ENCODE measurements at places on chromosomes 4 and X.

GRCh38 chr4:142330311-142330710 is 515.8 kb downstream of the INPP4B start:
- no peak for DNase-seq

DNA sequence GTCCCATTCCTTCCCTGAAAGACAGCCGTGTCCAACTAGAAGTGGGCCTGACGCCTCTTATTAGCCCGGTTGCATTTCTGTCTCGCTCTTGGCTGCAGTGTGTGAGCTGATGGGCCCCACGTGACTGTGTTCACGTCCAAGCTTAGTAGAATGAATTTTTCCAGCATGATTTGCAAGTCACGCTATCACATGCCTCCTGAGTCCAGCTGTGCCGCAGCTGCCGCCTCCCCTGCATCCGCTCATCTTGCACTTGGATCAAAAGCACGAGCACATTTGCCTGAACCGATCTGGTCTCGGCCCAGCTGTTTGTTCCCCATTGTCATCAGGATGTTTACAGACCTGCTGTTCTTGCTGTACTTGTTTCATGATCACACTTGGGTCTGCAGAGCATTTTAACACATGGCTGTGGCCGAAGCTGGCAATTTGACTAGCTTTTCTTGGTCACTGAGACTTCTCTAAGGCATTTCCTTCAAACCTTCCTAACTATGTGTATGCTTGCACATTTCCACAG is 126.5 kb downstream of the KIT start:
- peak; percentile 27 for DNase-seq

DNA sequence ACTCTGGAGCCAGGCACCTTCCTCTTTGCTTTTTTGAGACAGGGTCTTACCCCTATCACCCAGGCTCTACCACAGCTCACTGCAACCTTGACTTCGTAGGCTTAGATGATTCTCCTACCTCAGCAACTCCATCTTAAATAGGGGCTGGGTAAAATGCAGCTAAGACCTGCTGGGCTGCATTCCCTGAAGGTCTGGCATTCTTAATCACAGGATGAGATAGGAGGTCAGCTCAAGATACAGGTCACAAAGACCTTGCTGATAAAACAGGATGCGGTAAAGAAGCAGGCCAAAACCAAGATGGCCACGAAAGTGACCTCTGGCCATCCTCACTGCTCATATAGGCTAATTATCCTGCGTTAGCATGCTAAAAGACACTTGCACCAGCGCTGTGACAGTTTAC is 770.8 kb upstream of the PRKX start:
- no peak for DNase-seq

DNA sequence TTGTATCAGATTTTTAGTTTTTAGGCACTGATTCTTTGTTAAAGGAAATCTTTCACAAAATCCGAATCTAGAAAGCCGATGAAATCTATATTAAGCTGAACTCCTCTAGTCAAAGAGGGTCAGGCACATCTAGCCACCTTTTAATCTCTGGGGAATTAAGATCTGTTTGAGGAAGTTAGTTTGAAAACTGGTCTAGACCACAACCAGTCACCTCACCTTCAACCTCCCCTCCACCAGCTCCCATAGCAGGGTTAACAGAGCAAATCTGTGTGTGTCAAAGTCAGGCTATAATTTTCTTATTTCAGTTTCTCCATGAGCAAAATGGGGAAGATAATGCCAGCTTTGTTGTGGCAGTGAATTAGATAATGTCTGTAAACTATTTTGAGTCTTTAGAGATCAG is 110.0 kb upstream of the IGFBP7 start:
- DNase-seq, result no peak

GRCh38 chr4:146960634-146961033 is 15.0 kb upstream of the TTC29 start:
- no peak for DNase-seq

DNA sequence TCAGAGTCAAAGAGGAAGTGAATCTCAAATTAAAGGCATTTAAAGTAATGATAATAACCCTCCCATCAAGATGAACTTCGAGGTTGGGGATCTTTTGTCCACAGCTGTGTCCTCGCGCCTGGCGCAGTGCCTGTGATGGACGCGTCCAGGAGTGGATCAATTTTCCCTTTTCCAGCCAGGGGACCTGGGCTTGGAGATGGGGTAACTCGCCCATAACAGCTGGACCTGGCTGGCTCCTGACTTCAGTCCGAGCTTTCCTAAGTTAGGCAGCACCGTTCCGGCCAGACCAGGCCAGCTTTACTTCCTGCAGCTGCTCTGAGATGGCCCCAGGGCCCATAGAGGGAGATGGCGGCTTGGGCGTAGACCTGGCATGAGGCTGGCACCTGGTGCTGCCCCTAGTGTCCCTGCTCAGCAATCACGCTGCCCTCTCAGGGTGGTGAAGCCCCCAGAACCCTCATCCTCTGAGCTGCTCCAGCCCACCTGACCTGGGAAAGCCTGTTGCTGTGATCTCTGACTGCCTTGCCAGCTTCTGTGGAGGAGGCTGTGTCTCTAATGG is 23.9 kb downstream of the ADRA2C start:
- DNase-seq, result no peak

DNA sequence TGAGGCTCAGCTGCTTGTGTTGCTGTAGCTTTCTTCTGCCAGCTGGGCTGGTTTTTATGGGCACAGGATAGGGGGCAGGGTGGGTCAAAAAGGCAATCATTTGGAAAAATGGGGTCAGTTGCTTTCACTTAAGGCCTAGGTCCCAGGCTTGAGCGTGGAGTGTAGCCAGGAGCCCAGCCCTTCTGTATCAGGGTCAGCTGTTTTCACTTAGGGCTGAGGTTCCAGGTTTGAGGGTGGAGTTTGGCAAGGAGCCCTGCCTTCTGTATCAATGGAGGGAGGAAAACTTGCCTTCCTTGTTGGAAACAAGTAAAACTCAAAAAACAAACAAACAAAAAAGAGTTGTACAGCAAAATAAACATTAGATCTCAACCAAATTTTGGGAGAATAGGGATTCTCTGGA is 37.0 kb upstream of the UGT8 start:
- DNase-seq, result no peak

GRCh38 chrX:152044383-152044782 is 69.9 kb upstream of the GABRE start:
- no peak for DNase-seq

- peak; percentile 90 for DNase-seq
These were observed 127.6 kb upstream of the SH3RF1 start for GRCh38 chr4:169398316-169398715.

- no peak for DNase-seq
These were observed 108.6 kb upstream of the PPP1R2C start for GRCh38 chrX:42886519-42886918.

DNA sequence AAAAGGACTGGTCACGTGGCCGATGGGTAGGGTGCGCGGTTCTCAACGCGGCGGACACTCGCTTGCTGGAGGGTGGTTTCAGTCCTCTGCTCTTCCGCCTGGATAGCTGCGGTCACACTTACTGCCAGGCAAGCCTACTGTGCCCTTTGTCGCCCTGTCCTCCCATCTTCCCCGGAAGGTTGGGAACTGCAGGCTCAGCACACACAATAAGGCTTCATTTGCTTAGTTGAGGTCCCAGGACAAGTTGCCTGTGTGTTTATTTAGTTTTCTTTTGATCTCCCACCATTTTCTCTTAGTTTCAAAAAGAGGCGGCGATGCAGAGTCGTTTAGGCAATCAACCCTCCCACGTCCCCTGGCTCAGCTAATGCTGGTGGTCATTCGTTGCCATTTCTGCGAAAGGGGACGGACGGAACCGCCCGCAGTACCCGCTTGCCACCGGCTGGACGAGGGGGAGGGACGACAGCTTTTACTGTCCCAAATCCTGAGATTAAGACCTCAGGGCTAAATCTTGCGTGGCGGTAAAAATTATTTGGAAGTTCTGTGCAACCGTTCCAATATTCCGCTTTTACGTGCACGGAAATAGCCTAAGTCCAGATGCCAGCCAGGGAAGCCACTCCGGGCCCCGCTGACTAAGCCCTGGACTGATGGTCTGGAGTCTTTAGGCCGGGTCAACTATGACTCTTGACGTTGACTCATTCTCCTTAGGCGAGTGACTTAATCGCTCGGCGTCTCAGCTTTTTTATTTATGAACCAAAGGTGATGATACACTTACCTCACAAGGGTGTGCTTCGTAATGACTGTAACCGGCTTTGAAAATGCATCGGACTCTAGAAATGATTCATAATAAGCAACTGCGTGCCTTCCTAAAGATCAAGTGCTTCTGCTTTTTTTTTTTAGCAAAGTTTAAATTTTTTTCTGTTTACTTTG is 671 bp upstream of the EIF4E start:
- DNase-seq, result peak; percentile 98

DNA sequence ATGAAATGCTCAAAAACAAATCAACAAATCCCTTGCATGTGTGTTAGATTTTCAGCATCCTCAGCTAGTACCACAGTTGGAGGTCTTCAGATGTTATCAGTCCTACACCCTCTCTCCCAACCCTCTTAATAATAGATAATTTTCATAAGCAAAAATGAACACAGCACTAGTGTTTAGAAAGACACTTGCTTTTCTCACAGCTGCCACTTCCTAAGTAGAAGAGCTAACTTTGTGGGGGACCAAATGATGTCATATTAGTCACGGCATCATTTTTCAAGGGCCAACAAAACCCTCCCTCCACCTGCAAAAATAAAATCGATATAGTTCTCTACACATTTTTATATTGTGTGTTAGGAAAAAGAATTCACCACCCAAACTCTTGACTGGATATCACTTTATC is 163.5 kb upstream of the GYPA start:
- peak; percentile 6 for DNase-seq

DNA sequence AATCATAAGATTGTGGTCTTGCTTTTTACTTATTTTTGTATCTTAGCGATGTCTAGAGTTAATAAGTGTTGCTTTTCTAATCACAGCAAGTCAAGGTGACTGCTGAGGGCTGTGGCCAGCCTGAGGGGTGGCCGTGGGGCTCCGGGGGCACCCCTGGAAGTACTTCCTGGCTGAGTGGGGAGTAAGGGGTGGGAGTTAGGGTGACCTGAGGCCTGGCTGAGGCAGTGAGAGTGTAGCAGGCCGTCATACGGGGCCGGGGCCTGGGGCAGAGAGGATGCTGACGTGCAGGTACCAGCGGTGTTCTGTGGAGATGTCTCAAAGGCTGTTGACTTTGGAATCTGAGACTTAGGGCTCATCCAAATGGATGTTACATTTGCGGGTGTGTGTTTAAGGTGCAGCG is 29.3 kb downstream of the PIGG start:
- no peak for DNase-seq

- no peak for DNase-seq
These were observed 495.2 kb upstream of the IGFBP7 start for GRCh38 chr4:57605376-57605775.

GRCh38 chr4:111230265-111230664 is 607.4 kb upstream of the PITX2 start:
- DNase-seq, result peak; percentile 22

GRCh38 chr4:86278126-86278525 is 81.7 kb downstream of the MAPK10 start:
- no peak for DNase-seq

DNA sequence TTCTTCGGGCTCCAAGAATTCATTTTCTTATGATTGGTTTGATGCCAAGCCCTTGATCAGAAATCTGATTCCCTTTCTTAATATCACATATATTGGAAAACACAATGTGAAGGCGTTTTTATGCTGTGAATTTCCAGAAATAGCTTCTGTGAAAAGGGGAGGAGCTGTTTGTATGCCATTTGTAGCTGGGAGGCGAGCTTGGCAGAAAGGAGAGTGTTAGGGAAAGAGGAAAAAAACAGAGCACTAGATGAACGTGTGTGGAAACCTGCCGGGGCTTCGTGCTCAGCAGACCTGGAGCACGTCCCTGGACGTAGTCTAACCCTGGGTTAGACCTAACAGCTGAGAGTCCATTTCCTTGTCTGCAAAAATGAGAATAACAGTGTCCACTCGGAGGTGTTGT is 3.4 kb downstream of the CLCN4 start:
- no peak for DNase-seq

DNA sequence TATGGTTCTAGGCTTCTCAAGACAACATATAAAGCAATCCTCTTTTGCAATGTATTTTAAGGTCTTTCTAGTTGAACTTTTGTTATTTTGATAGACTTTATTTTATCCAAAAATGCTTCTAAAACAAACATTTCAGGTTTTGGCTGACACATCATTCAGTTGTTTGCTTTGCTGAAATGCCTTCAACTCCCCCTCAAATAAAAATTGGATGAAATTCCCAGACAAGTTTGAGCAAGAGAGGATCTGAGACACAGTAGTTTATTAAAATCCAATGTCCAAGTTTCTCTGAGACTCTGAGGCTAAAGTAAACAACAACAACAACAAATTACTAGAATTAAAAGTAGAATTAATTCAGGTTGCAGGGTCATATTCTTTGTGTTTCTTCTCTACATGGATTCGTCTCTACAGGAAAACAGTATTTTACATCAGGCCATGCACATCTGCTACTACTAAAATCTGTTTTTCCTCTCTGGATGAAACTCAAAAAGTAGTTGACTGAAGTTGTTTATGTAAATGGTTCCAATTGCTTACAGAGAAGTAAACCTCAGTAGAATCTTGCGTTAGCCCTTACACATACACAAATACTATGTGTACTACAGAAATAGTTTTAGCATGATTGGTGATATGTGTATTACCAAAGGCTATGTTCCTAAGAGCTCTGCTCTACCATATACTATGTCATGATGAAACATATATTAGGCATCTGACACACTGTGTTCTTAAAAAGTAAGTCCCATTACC is 64.9 kb downstream of the PRSS12 start:
- DNase-seq, result no peak

DNA sequence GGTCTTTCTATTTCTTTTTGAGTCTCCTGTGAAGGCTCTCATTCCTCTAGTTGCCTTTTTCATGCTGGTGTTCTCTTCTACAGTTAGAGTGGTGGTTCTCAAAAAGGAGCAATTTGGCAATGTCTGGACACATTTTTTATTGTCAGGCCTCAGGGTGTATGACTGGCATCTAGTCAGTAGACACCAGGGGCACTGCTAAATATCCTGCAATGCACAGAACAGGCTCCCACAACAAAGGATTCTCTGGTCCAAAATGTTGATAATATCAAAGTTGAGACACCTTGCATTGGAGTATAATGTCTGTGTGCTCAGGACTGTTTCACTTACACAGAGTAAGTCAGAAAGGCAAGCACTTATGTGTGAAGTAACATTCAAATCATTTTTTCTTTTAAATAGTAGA is 1360.7 kb downstream of the ADGRL3 start:
- no peak for DNase-seq

GRCh38 chr4:157165935-157166610 is 54.5 kb upstream of the GRIA2 start:
- DNase-seq, result no peak

DNA sequence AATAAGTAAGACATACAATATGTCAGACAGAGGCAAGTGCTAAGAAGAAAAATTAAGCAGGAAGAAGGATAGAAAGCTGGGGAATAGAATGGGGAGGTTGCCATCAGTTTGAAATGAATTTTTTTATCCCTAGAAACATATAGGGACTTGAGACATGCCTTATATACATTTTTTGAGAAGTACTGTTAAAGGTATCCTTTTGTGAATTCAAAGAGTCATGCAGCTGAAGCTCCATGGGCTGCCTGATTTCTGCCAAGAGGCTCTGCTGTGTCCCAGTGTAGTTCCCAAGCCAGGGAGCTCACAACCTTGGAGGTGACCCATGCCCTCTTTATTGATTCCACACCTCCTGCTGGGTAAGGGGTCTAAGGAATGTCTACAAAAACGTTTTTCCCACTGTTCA is 564.6 kb upstream of the DIPK2B start:
- DNase-seq, result no peak
